ENCODE measurements at places on chromosomes 4 and X.

DNA sequence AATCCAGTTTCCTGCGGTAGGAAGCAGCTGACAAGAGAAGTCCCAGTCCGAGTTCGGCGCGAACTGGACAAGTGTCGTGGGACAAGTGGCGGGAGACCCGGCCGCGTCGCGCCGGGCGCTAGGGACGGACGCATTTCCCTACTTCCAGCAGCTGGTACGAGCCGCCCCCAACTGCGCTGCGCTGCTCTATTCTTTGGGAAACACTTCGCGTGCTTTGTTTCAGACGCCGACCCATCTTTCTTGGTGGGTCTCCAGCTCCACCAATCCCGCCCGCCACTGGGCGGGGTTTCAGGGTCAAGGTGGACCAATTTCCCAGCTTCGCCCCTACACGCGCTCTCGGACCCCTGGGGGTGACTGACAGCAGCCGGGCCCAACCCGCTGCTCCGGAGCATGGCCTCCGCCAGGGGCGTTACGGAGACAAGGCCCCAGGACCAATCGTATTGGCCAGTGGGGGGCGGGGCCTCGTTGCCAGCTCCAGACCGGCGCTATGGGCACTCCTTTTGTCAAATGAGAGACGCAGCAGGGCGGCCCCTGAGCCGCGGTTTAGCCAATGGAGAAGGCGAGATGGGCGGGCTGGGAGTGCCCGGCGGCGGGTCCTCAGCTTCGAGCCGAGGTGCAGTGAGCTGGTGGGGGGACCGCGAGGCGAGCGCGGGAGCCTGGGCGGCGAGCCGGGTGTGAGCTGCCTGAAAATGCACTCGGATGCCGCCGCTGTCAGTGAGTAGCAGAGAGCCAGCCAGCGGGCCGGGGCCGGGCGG is at the start of gene DCUN1D4:
DCUN1D4 (plus strand) TSS at position 600 of the 755 bp plus-strand sequence; CDS start at position 690, 90 bp downstream.
- peak; percentile 97 for DNase-seq

DNA sequence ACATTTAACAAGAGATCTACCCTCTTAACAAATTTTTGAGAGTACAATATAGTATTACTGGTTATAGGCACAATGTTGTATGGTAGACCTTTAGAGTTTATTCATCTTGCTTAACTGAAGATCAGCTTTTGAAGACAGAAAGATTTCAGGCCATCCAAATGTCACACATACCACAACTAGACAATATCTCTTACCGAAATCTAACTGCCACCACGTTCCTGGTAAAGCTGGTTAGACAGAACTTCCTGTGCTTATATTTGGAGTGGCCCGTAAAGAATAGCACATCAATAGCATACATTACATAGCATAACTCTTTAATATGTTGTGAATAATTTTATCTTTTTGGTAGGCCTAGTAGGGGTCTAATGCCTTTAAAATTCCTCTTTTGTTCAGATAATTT is 29.8 kb upstream of the ARHGEF6 start:
- no peak for DNase-seq

DNA sequence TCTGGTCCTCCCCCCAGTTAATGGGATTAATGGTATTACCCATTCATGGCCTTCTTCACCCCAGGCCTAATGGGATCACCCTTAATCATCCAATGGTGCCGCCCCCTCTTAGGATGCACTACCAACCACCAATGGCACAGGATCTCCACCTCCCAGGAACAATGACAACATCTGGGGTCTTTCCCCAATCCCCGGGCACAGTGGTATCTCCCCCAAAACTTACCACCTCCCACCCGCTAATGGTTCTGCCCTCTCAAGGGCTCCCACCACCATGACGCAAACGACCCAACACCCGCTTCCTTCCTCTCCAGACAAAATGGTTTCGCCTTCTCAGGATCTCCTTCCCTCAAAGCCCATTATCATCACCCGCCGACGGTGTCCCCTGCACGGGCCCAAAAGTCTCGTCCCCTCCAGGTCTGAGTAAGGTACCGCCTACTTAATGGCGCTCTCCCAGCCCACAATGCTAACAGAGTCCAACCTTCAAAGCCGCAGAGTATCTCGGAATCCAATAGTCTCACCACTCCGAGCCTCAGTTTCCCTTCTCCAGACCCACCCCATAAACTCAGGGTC is 458 bp downstream of the GRIPAP1 start:
- DNase-seq = peak; percentile 3

GRCh38 chr4:106421441-106422296 is 53.1 kb upstream of the GIMD1 start:
- DNase-seq = no peak

- no peak for DNase-seq
Observed at GRCh38 chr4:18203966-18204365, 182.4 kb upstream of the LCORL start.

GRCh38 chr4:31194823-31195222 is 474.7 kb downstream of the PCDH7 start:
- DNase-seq = no peak

DNA sequence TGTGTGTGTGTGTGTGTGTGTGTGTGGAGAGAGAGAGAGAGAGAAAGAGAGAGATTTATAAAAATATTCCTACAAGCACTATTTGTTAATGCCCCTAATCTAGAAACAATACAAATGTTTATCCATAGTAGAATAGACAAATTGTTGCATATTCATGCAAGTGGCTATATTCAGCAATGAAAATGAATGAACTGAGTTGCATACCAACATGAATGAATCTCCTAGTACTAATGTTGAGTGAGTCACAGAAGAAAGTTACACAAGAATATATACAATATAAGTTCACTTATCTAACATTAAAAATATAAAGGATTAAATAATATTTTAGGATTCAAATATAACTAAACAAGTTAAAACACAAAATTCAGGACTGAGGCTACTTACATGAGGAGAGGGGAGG is 456.8 kb upstream of the AMOT start:
- DNase-seq = no peak

GRCh38 chrX:55127692-55128091 is 38.9 kb downstream of the PAGE2 start:
- no peak for DNase-seq

GRCh38 chrX:74804574-74804973 is 120.7 kb downstream of the NEXMIF start:
- no peak for DNase-seq

DNA sequence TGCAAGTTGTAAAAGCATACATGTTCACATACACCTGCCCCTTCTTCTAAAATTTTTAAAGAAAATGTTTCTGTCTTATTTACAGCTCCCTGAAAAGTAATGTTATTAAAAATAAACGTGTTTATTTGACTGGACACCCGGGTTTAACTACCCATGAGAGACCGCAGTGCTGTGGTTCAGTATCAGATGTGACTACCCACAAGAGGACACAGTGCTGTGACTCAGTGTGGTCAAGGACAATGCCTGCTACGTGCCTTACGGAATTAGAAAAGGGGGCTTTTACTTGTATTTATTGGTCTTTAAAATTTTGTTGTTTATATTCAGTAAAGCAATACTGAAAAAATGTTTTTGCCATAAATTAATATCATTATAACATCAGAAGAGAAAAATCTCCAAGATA is 641.4 kb downstream of the TRIML1 start:
- DNase-seq = no peak

- DNase-seq = no peak
Observed at GRCh38 chr4:81860111-81860510, 388.4 kb upstream of the RASGEF1B start.

GRCh38 chr4:71732066-71732465 is 51.8 kb downstream of the GC start:
- DNase-seq = no peak

DNA sequence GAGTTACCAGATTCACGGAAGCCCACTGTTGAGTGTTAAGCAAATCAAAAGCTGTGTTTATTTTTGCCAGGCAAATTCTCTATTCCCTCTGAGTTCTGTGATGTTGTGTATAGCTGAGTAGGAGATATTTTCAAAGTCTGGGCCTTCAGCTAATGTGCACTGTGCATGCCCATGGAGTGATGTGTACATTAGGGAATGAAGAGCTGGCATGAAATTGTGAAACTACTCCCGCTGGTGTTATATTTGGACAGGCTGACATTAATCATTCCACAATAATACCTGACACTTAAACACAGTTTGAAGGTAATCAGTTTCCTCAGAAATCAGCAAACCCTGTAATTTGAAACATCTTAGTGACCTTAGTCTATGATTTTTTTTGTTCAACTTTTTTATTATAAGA is 88.1 kb upstream of the MBNL3 start:
- DNase-seq = no peak

DNA sequence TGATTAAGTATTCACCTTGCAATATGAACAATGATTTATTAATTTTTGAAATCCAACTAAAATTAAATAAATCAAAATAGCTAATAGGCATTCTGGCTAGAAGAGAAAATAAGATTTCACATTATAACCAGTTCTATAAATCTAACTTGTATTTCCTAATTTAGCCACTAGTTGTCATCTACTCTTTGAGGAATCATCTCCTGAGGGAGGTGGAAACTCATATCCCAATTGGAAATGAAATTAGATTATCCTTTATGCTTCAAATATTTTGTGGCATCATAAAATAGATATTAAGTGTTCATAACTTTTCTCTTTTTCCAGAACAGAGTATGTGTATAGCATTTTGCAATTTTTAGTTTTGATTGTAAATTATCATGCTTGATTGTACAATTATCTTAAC is 558.5 kb upstream of the DIAPH2 start:
- DNase-seq = no peak

GRCh38 chr4:20091781-20092180 is 159.9 kb upstream of the SLIT2 start:
- DNase-seq = no peak

GRCh38 chr4:184825141-184825895 is 450 bp downstream of the ACSL1 start:
- DNase-seq = no peak

DNA sequence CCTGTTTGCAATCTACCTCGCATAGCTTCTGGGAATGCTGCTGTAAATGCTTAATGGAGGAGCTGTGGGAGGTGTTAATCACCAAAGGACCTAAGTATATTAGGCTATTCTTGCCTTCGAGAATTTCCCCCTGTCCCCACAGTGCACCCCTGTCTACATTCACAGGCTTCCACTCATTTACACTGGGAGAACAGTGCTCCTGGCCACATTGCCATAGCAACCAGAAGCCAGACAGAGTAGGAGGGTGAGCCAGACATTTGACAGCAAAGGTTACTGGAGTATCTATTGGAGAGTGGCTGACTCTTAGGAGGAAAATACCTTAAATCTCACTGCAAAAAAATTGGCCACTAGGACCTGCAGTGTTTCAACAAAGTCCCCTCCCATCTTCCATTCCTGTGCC is 185.9 kb upstream of the PBDC1 start:
- no peak for DNase-seq

DNA sequence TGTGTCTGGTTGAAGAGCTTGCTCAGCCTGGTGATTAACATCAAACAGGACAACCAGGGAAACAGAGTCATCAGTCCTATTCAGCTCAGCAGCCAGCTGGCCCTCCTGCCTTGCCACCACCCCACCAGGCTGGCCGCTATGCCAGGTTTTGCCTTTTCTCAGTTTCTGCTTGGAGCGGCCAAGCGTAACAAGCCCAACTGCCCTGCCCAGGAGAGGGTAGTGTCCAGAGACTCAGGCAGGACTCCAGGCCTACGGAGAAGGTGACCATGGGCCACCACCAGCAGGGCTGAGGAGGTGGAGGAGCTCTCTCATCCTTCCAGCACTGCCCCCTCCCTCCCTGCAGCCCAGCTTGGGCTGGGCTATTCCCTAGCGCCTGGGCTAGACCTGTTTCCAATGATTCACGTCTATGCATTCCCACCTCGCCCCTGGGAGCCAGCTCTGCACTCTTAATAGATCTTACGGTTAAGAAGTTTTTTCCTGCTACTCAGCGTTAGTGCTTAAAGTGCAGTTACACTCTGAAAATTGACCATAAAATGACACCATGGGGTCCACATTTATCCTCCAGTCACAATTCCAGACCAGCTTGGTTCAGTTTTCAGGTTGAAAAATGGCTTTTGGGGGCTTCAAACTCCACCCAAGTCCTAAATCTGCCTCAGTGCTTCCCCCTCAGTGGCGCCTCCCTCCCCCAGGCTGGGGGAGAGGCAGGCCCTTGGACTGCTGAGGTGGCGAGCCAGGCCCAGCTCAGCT is 124.0 kb upstream of the PJA1 start:
- no peak for DNase-seq

DNA sequence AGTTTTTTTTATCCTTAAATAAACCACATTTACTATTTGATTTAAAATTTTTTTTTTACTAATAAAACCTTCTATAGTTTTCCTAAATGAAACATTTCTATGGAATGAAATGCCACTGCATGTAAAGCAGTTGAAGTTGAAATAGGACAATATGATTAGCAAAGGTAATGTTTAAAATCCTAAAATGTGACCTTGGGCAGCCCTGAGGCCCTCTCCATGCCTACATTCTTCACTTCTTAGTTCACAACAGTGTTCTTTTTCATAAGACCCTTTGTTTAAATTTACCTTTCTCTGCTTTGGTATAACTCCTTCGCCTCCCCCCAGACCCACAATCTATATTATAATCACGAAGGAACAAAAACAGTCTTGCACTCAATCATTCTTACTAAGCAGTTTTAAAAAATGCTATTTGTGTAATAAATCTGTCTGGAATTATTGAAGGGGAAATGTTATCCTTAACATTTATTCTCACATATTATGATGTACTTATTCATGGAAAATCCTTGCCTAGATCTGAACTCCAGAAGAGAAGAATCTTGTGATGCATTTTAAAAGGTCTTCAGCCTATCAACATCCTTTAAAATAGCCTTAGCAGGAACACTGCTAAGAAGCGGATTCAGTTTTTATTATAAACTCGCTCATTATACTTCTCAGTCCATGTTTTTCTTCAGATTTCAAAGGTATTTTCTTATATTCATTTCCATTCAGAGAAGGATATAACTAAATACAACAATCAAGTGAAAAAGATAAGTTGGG is 124.6 kb upstream of the NAP1L5 start:
- DNase-seq = no peak

GRCh38 chr4:149370785-149371420 is 444.7 kb downstream of the IQCM start:
- DNase-seq = no peak
